ENCODE measurements at places on chromosomes 5 and 9. TPM values are rescaled to one million over a fixed set of nuclear protein-coding genes. Genes with fewer than 3 reads are reported as not detected.

Gene TMEFF1
- not detected for total RNA-seq

Gene ZNF462
- total RNA-seq: 0.37 TPM

Gene AMBP
- not detected for total RNA-seq

Gene APBA1
- 1.1 TPM for total RNA-seq

Gene LCN12
- 2.3 TPM for total RNA-seq

Gene JAKMIP2
- 1.2 TPM for total RNA-seq

Gene KCTD16
- not detected for total RNA-seq

Gene GMCL2
- 0.07 TPM for total RNA-seq

Gene AJM1
- total RNA-seq: 5.7 TPM

Gene ZCCHC9
- 49.7 TPM for total RNA-seq

Gene SFXN1
- 390 TPM for total RNA-seq

Gene INSL4
- total RNA-seq: not detected

Gene PCSK5
- total RNA-seq: 1.6 TPM

Gene CCDC171
- 1.6 TPM for total RNA-seq

Gene PDZD2
- not detected for total RNA-seq

Gene SLC45A2
- total RNA-seq: not detected

Gene LCN9
- not detected for total RNA-seq
